HepG2 (cell line): ENCODE measurements at places on chromosomes 1 and 21. TPM values are rescaled to one million over a fixed set of nuclear protein-coding genes. Genes with fewer than 3 reads are reported as not detected.
A peak's percentile ranks its signal among the peaks of the same experiment; 100 is the strongest.

- no peak for DNase-seq
Observed at GRCh38 chr1:195791796-195792195, 816.4 kb downstream of the KCNT2 start.

DNA sequence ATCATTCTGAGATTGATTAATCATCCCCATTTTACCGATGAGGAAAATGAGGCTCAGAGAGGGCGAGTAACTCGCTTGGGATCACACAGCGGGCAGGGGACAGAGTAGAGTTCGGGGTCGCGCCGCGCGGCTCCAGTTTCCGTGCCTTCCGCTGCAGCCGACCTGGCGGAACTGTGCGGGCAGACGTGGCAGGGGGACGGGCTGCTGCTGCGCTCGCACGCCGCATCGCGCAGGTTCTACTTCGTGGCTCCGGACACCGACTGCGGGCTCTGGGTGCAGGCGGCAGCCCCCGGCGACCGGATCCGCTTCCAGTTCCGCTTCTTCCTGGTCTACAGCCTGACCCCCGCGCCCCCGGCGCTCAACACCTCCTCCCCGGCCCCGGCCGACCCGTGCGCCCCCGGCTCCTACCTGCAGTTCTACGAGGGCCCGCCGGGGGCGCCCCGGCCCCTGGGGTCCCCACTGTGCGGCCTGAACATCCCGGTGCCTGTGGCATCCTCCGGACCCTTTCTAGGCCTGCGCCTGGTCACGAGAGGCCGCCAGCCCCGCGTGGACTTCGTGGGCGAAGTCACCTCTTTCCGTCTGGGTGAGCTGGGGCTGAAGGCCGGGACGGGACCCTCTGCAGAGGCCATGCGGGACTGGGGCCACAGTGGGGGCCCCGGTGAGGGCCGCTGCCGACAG, 2.3 kb downstream of the LDLRAD2 start:
- no peak for DNase-seq

- DNase-seq, result no peak
Observed at GRCh38 chr1:60108196-60108595, 34.6 kb upstream of the C1orf87 start.

DNA sequence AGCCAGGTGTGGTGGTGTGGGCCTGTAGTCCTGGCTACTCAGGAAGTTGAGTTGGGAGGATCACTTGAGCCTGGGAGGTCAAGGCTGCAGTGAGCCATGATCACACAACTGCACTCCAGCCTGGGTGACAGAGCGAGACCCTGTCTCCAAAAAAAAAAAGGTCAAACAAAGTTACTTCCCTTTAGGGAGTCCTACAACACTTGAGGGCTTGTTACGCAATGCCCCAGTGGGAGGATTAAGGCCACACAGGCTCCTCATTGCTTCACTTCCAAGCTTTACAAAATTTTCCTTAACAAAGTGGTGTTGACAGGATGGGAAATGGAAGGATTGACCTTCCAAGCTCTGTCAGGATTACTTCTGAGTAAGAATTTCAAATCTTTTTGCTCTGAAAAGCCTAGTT, 6.2 kb upstream of the EXTL1 start:
- DNase-seq, result peak; percentile 28

DNA sequence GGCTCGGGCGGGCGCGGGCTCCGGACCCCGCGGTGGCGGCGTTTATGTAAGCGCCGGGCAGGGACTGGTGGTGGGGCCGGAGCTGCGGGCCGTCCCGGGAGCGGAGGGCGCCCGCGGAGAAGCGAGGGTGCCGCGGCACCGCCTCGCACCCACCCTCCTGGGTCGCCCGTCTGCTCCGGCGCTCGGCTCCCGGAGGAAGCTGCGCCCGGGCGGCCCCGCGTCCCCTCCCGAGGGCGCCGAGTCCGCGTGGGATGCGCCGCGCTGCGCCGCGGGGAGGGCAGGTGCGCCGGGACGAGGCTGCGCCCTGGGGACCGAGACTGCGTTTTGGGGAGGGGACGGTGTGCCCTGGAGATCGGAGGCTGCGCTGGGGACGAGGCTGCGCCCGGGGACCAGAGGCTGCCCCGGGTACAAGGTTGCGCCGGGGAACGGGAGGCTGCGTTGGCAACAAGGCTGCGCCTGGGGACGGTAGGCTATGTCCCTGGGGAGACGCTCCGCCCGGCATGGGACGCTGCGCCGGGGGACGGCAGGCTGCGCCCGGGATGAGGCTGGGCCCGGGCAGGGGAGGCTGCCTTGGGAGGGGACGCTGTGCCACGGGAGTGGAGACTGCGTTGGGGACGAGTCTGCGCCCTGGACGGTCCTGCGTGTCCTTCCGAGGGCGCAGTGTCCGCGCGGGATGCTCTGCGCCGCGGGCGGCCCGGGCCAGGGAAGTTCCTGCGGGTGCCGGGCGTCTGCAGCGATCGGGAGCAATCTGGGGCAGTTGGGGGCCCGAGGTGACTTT, 627 bp downstream of the ADARB1 start:
- no peak for DNase-seq

DNA sequence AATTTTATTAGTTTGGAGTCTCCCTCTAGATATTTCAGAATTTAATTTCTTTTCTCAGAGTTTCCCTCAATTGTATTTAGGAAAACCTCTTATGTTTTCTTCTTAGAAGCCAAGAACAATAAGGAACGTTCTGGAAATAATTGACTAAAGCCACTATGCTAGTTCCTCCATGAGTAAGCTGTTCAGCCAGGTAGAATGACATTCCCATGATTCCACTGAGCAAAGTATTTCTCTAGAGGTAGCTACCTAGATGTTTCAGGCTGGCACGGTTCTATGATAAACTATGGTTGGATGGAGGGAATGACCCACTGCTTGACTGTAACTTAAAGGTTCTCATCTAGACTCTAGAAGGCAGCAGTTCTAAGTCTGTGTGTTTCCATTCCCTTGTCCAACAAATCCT, 62.4 kb downstream of the CLDN17 start:
- no peak for DNase-seq

GRCh38 chr1:64084451-64084850, 119.0 kb upstream of the UBE2U start:
- no peak for DNase-seq

GRCh38 chr1:41884256-41885230, 34.2 kb downstream of the HIVEP3 start:
- no peak for DNase-seq

- no peak for DNase-seq
Observed at GRCh38 chr1:22850681-22851080, 122.0 kb downstream of the LACTBL1 start.

GRCh38 chr1:1434131-1434823, 1.2 kb upstream of the VWA1 start:
- peak; percentile 53 for DNase-seq

DNA sequence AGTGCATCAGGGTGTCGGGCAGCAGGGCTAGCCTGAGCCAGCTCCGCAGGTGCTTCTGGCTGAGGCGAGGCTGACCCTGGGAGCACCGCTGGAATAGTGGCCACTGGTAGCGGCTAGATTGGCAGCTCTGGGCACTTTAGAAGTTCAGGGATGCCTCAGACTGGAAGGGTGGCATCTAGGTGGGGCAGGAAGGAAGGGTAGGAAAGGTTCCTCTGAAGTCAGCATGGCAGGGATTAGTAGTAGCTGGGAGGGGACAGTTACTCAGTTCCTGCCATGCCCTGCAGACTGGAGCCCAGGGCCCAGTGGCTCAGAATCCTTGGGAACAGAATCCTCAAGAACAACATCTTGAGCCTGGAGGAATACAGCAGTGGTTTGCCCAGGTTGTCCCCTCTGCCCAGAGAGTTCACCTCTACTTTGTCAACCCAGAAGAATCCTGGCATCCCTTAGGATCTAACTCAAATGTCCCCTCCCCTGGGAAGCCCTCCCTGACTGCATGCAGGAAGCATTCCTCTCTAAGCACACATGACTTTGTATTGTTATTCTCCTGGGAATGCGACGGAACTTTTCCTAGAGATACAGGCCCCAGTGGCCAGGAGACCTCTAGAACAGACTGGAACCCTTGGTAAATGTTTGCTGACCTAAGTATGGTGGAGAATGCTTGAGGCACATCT, 39.5 kb upstream of the BCAR3 start:
- DNase-seq, result no peak

DNA sequence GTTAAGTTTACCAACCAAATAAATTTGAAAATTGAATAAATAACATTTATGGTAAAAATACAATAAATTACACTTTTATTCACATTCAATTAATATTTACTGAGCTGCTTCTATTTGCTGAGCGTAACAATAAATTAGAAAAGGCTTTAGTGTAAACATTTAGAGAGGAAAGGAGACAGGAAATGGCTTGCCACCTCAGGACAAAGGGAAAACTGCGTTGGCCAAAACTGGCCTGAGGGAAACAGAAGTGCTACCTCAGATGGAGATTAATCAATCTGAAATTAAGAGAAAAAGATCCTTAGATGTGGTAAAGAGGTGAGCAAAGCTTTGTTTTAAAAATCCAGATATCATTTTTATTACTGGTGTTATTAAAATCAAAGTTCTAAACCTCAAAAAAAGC, 128.0 kb downstream of the SLC44A5 start:
- no peak for DNase-seq

GRCh38 chr1:21815724-21816321, 3.8 kb downstream of the LDLRAD2 start:
- DNase-seq, result no peak

DNA sequence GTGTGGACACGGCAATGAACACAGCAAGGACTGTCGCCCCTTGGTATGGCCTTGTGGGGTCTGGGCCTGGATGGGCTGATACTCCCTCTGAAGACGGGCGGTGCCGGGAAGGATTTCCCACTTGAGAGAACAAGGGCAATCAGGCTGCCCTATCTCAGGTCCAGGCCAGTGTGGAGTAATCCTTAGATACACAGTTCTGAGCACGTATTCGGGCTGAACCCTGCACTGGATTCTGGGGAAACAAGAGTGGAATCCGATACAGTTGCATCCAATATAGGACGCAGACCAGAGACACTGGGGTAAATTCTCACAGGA, 177.7 kb downstream of the TRABD2B start:
- peak; percentile 66 for DNase-seq

GRCh38 chr1:178374016-178374415, 122.7 kb downstream of the CLEC20A start:
- DNase-seq, result no peak

DNA sequence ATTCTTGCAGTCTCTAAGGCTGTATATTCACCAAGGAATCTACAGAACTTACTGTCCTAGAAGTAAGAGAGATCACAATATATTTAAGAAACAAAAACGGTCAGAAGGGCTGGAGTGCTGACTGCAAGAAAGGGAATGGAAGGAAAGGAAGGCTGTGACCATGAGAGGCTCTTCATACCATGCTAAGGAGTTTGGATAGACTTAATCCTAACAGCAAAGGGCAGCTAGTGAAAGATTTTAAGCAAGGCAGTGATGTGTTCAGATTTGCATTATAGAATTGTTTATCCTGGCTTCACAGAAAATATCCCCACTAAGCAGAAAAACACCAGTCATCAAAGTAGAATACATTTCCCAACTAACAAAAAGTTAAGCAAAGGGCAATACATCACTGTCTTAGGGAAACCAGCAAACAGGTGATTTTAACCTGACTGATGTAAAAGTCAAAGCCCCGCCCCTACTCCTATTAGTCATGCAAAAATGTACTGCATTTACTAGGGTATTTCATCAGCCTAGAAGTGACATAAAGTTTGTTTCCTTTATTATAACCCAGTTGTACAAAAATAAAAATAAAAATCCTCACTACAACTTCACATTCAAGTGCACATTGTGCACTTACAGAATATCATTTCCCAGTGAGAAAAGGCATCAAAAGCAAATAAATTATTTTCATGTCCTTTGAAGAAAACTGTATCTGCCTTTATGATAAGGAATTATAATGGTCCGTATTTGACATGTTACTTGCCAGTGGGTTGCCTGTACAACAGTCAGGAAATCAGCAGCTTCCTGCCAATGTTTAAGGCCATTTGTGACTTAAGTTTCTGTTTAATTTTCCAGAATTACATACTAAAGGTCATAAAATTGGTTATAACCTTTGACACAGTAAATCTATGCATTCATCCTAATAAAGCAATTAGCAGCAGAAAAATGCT, 17.2 kb downstream of the JAK1 start:
- no peak for DNase-seq

DNA sequence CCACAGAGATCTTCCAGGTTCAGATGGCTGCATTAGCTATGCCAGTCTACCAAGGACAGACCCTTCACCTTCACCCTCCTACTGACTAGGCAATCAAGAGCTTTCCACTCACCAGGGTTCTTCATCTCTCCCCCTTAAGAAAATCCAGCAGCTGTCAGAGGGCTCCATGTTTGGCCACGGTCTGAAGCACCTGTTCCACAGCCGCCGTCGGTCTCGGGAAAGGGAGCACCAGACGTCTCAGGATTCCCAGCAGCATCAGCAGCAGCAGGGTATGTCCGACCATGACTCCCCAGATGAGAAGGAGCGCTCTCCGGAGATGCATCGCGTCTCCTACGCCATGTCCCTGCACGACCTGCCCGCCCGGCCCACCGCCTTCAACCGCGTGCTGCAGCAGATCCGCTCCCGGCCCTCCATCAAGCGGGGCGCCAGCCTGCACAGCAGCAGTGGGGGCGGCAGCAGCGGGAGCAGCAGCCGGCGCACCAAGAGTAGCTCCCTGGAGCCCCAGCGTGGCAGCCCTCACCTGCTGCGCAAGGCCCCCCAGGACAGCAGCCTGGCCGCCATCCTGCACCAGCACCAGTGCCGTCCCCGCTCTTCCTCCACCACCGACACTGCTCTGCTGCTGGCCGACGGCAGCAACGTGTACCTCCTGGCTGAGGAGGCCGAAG, 13.8 kb downstream of the TMCC2 start:
- DNase-seq, result no peak

Gene EFHD2
- 9.9 and 12.7 TPM in 2 replicates for total RNA-seq

Gene TMEM200B
- total RNA-seq, result 0.72 and 1.1 TPM in 2 replicates

Gene FCRLB
- 0.11 TPM in 1 of 2 replicates, not detected in the other for total RNA-seq

Gene SLC6A9
- total RNA-seq, result 4.8 and 8.5 TPM in 2 replicates

Gene SLFNL1
- 0.07 TPM in 1 of 2 replicates, not detected in the other for total RNA-seq

Gene BRWD1
- total RNA-seq, result 28.0 and 28.7 TPM in 2 replicates

Gene TTC22
- total RNA-seq, result not detected in 2 replicates

Gene SEC16B
- 5.3 and 5.8 TPM in 2 replicates for total RNA-seq

Gene ALX3
- not detected in 2 replicates for total RNA-seq

Gene KCNN3
- total RNA-seq, result not detected in 2 replicates

Gene SLC2A5
- total RNA-seq, result 0.04 TPM in 1 of 2 replicates, not detected in the other

Gene RAB42
- 10.3 and 10.4 TPM in 2 replicates for total RNA-seq

Gene MSH4
- total RNA-seq, result 0.09 TPM in 1 of 2 replicates, not detected in the other

Gene AMY1C
- total RNA-seq, result not detected in 2 replicates

Gene UBXN10
- 0.04 TPM in 1 of 2 replicates, not detected in the other for total RNA-seq
